ENCODE measurements at places on chromosomes 12 and 14.

- DNase-seq, result no peak
Measured at GRCh38 chr12:66152732-66153131, 17.1 kb downstream of the TMBIM4 start.

DNA sequence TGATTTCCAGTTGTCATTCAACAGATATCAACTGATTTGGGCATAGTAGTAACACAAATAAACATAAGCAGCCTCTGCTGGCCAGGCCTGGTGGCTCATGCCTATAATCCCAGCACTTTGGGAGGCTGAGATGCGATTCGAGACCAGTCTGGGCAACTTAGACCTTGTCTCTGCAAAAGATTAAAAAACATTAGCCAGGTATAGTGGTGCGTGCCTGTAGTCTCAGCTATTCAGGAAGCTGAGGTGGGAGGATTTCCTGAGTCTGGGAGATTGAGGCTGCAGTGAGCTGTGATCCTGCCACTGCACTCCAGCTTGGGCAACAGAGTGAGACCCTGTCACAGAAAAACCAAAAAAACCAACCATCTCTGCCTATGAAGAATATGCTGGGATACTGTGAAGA lies 7.1 kb downstream of the METAP2 start:
- no peak for DNase-seq

- no peak for DNase-seq
Measured at GRCh38 chr12:66648033-66648735, 30.7 kb downstream of the GRIP1 start.

DNA sequence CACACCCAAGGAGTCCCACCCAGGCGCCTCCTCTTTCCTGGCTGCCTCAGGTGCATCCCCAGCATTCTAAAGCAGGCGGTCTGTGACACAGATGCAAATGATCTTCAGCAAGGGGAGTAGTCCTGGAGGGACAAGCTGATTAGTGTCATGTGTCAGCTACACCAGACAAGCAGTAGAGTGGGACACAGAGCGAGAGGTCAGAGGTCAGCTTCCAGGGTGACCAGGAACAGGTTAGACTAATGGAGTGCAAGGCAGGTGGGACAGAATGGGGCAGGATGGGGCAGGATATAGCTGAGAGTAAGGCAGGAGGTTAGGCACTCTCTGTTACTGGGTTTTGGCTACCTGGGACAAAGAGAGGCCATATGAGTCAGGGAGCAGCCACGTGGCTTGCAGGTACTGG lies 534.0 kb downstream of the FUT8 start:
- DNase-seq, result no peak

GRCh38 chr12:109868182-109869051 lies 11.9 kb downstream of the GLTP start:
- no peak for DNase-seq

- no peak for DNase-seq
Measured at GRCh38 chr12:82966001-82966559, 279.4 kb downstream of the TMTC2 start.

GRCh38 chr12:50979369-50980052 lies 27.2 kb downstream of the HIGD1C start:
- no peak for DNase-seq

DNA sequence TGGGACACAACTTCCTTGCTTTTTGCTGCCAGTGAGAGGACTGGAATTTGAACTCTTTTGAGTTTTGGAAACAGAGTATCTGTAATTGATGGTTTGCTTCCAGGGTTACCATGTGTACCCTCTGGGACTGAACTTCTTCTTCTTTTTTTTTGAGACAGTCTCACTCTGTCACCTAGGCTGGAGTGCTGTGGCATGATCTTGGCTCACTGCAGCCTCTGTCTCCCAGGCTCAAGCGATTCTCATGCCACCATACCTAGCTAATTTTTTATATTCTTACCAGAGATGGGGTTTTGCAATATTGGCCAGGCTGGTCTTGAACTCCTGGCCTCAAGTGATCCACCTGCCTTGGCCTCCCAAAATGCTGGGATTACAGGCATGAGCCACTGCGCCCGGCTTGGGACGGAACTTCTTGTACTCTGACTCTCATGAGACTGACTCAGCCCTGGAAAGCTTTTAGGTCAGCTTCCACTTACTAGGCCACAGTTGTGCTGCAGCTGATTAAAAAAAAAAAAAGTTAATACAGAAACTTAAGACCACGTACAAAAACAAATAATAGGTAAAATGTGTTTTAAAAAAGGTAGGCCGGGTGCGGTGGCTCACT lies 15.8 kb downstream of the SEL1L start:
- DNase-seq, result no peak

- DNase-seq, result no peak
Measured at GRCh38 chr14:73763396-73763795, 49.2 kb upstream of the PNMA1 start.

DNA sequence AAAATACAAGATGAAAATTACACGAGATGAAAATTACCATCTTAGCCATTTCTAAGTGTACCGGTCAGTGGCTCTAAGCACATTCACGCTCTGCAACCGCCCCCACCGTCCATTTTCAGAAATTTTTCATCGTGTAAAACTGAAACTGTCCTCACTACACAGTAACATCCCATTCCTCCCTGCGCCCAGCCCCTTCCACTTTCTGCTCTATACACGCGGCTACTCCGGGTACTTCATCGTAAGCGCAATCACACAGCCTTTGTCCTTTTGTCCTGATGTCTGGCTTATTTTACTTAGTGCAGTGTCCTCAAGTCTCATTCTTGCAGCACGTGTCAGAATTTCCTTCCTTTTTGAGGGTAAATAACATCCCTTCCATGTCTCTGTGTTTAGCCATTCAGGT lies 3.6 kb upstream of the GPR132 start:
- DNase-seq, result no peak

- no peak for DNase-seq
Measured at GRCh38 chr12:96720363-96720705, 186.7 kb upstream of the NEDD1 start.

DNA sequence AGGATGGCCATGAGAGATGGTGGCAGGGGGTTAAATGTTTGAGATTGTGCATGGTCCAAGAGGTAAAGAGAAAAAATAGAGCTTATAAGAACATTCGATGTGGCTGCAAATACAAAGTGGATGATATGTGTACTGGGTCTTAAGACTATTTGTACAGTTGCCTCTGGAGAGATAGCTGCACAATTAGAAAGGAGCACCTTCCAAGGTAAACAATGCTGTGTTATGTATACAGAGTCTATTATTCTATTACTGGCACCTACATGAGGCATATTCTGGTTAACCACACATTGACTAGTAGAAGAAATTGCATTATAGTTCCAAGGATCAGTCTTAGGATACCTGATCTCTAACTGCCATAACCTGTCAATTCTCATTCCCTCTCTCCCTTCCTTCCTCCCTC lies 238.0 kb upstream of the FOXN3 start:
- DNase-seq, result no peak

DNA sequence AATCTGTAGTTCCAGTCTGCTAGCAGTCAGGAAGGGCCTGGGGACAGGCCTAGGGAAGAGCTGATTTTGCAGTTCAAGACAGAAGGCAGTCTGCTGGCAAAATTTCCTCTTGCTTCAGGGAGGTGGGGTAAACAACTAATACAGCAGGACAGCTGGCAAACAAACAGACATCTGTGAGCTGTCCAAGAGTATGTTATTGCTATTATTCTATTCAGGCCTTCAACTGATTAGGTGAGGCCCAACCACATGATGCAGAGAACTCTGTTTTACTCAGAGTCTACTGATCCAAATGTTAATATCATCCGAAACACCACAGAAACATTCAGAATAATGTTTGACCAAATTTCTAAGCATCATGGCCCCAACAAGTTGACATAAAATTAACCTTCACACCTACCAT lies 161.0 kb upstream of the E2F7 start:
- DNase-seq, result no peak

GRCh38 chr14:104787736-104788135 lies 7.8 kb downstream of the AKT1 start:
- DNase-seq, result no peak

GRCh38 chr14:99937475-99938244 lies 127.6 kb upstream of the EVL start:
- DNase-seq, result no peak

DNA sequence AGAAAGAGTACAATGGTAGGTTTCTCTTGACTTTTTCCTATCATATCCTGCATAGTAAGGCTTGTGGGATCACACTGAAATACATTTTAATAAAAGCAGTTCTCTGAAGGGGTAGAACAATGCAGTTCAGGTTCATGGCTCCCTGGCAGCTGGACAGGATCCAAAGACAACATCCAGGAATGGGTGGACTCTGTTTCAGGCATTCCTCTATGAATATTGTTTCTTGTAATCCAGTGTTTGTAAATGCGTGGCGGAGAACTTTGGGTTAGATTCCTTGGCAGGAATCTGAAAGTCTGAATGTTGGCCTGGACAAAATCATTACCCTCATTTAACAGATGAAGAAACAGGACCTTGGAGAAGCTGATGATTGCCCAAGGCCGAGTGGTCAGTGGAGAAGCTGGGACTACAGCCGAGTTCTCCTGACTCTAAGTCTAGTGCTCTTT lies 43.5 kb downstream of the SYNE2 start:
- peak; percentile 56 for DNase-seq

DNA sequence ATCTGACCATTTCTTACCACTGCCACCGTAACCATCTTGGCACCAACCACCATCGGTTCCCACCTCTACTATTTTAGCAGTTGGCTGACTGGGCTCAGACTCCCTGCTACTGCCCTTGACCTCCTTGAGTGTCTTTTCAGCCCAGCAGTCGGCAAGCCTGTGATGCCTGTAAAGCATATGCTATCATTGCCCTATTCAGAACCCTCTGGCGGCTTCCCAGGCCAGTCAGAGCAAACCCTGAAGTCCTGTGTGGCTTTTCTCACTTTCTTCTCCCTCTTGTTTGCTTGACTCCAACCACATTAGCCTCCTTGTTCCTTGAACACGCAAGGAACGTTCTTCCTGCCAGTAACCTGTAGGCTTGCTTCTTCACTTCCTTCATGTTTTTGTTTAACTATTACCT lies 6.2 kb downstream of the IRAK3 start:
- DNase-seq, result no peak

GRCh38 chr14:81211844-81212243 lies 8.9 kb downstream of the GTF2A1 start:
- no peak for DNase-seq

DNA sequence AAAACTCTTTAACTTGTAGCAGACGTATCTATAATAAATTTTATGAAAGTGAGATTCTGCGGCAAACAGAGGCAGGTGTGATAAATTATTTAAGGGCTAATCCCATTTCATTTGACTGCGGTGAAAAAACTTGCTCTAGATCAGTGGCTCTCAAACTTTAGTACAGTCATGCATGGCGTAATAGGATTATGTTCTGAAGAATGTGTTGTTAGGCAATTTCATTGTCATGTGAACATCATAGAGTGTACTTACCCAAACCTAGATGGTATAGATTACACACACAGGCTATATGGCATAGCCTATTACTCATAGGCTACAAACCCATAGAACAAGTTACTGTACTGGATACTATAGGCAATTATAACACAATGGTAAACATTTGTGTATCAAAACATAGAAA lies 83.7 kb downstream of the HEATR5A start:
- DNase-seq, result no peak

DNA sequence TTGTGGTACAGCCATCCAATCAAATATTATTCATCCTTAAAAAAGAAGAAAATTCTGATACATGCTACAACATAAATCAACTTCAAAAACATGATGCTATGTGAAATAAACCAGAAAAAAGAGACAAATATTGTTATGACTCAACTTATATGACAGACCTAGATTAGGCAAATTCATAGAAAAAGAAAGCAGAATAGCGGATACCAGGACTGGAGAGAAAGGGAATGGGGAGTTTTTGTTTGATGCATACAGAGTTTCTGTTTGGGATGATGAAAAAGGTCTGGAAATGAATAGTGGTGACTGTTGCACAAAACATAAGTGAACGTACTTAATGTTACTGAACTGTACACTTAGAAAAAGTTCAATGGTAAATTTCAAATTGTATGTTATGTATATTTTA lies 82.3 kb downstream of the SPPL3 start:
- DNase-seq, result no peak

GRCh38 chr12:7934889-7935492 lies 996 bp downstream of the SLC2A3 start:
- DNase-seq, result no peak

DNA sequence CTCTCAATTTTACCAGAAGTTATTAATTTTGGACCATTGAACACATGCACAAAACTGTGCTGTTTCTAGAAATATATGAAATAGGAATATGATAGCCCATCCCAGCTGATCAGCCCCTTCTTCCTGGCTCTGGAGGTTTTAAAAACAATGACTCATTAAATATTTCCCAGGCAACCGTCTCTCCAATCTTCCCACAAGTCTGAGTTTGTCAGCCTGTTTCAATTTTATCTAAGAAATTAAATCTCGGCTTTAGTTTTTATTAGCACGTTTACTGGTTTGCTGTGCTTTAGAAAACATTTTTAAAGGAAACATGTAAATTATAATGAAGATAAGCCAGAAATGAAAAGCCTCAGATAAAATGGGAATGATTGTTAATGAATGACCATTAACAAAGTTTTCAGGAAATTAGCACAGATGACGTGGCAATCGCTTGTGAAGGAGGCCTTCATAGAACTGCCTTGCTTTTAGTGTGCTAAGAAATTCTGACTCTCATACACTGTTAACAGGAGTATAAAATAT lies 89.3 kb upstream of the RAP1B start:
- DNase-seq, result no peak

All from right forelimb (tissue), 1 donor.